ENCODE measurements at places on chromosomes 13 and 19. TPM values are rescaled to one million over a fixed set of nuclear protein-coding genes. Genes with fewer than 3 reads are reported as not detected.

The NLRP5 gene
- not detected for total RNA-seq

The KANK3 gene
- 120 TPM for total RNA-seq

The ZNF419 gene
- total RNA-seq, result 4.1 TPM

The PLPPR3 gene
- total RNA-seq, result 7.5 TPM

The GPI gene
- 335 TPM for total RNA-seq

The CA11 gene
- total RNA-seq, result 3.2 TPM

The SLC25A41 gene
- not detected for total RNA-seq

The CGB2 gene
- not detected for total RNA-seq

The ZIC5 gene
- total RNA-seq, result not detected

The ZNF677 gene
- total RNA-seq, result 28.1 TPM

The CBY2 gene
- not detected for total RNA-seq

The TICAM1 gene
- 16.7 TPM for total RNA-seq

The C19orf85 gene
- total RNA-seq, result not detected

The GPC6 gene
- total RNA-seq, result 11.0 TPM

The KIRREL2 gene
- total RNA-seq, result not detected

The CATSPERD gene
- not detected for total RNA-seq

The CEACAM20 gene
- total RNA-seq, result not detected

The SYDE1 gene
- total RNA-seq, result 39.4 TPM

The CEACAM19 gene
- total RNA-seq, result 4.4 TPM

The MZT1 gene
- total RNA-seq, result 7.9 TPM

The GGN gene
- total RNA-seq, result 1.5 TPM

The COX6B2 gene
- total RNA-seq, result not detected

The TMPRSS9 gene
- total RNA-seq, result not detected

The ZNF569 gene
- total RNA-seq, result 5.2 TPM

The GARRE1 gene
- total RNA-seq, result 43.9 TPM

The HSD17B14 gene
- 39.6 TPM for total RNA-seq
